ENCODE measurements at places on chromosomes 4 and X.
A peak's percentile ranks its signal among the peaks of the same experiment; 100 is the strongest.

GRCh38 chrX:110755611-110756010 lies 40.0 kb downstream of the CHRDL1 start:
- DNase-seq, result no peak

DNA sequence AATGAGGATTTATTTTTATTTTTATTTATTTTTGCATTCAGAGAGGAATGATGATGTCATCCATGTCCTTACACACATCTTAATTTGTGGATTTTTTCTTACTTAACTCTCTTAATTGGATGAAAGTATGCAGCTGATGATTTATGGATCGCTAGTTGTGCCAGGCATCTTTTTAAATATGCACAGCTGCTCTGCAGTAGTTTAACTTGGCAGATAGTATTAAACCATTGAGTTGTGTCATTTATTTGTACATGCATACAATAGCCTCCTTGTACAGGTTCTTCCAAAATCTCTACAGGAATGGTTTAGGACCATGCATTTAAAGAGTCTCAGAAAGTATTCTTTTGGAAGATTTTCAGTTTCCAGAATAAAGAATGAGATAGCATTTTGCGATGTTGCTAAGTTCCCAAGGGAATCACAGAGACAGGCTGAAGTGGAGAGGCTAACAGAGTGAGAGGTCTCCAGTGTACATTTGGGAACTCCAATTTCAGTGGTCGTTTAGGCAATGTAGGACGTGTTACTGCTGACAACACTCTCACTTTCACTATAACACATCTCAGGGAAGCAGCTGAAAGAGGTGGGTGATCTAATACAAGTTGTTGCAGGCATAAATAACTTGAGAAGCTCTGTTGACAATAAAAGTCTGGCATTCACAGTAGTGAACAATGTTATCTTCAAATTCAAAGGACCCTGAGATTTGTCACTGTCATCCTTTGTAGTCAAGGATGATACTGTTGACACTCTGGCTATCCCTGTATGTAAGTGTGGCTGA lies 49.9 kb upstream of the SCRG1 start:
- DNase-seq, result peak; percentile 8

DNA sequence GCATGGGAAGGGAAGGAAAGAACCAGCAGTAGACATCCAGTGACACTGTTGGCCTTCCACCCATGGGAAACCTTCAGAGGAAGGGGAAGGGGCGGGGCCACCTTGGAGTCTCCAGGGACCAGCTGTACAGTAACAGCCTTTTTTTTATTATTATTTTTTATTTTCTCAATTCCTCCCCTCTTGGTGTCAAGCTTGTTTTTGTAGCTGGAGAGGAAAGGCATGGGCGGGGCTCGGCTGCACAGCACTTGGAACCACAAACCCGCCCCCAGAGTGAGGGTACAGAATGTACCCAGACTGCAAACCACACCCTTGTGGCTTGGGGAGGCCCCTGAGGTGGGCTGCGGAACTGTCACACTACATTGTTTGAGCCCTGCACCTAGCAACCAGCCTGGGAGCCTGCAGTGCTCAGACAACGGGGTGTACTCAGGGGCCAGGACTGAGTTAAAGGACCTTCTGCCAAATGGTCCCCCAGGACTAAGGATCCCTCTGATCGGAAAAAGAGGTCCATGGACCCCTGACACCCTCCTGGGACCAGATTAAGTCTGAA lies 45.7 kb downstream of the PRPS1 start:
- DNase-seq, result peak; percentile 34

DNA sequence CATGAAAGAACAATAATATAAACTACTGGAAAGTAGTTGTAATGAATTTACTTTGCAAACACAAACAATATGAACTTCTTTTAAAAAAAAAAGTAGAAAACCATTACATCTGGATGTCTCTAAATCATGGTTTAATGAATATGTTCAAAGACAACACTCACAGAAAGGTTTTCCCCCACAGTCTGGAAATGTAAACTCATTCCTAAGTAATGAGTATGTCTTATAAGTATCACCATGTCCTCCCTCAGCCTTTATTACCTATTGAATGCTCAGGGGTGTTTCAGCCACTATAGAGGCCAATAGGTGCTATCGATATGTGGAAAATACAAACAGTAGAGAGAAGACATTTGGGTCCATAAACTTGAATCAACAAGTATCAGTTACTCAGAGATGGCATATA lies 186.7 kb downstream of the PALLD start:
- peak; percentile 46 for DNase-seq

- DNase-seq, result peak; percentile 42
Measured at GRCh38 chr4:155900381-155900780, 3.1 kb upstream of the TDO2 start.

DNA sequence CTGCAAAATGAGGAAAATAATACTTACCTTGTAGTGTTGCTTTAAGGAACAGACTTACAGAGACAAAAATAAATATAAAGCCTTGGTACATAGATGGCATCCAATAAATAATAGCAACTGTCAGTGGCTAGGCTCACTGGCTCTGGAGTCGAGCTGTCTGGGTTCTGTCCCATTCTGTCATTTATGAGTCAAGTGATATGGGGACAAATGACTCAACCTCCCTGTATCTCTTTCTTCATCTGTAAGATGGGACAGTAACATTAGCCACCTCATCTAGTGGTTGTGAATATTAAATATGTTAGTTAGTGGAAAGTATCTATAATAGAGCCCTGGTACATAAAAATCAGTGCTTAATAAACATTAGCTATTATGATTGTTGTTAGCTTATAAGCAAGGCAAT lies 16.7 kb upstream of the GATB start:
- DNase-seq, result no peak

DNA sequence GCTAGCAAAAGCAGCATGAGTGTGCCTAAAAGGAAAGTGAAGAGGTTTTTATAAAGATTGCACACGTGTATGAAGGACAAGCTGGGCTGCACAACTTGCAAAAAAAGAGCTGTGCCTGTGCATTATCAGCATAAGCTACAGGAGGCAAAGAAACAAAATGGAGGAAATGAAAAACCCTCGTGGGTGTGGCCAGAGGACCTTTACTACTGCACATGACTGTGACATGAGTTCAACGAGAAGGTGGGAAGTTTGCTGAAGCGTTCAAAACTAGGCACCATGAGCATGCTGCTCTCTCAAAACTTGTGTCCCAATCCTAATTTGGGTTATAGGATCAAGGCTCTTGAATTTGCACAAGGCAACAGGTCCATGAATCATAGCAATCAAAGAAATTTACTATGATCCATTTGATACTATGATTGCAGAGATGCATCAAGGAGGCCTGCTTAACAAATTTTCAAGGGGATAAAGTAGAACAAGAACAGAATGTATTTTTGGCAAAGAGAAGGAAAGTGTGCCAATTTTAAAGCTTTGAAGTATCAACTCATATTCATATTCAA lies 38.1 kb upstream of the CXorf38 start:
- no peak for DNase-seq

- DNase-seq, result no peak
Measured at GRCh38 chrX:79556800-79557199, 189.7 kb upstream of the ITM2A start.

DNA sequence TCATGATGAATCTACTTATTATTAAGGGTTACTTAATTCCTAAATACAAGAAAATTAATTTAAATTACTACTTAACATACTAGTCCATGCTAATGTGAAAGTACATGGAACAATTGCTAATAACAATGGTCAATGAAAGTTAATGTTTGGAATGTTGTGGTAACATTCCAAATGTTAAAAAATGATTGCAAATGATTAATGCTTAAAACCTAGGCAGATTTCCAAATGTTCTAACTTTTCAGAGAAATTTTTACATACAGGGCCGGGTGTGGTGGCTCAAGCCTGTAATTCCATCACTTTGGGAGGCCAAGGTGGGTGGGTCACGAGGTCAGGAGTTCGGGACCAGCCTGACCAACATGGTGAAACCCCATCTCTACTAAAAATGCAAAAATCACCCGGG lies 1851.3 kb upstream of the PCDH7 start:
- no peak for DNase-seq

GRCh38 chrX:9351126-9351525 lies 113.7 kb upstream of the TBL1X start:
- DNase-seq, result no peak

GRCh38 chr4:81523672-81524327 lies 52.1 kb upstream of the RASGEF1B start:
- no peak for DNase-seq

GRCh38 chrX:8971116-8971515 lies 62.8 kb downstream of the FAM9B start:
- peak; percentile 53 for DNase-seq

- peak; percentile 16 for DNase-seq
Measured at GRCh38 chr4:182188622-182189021, 54.6 kb upstream of the TENM3 start.

DNA sequence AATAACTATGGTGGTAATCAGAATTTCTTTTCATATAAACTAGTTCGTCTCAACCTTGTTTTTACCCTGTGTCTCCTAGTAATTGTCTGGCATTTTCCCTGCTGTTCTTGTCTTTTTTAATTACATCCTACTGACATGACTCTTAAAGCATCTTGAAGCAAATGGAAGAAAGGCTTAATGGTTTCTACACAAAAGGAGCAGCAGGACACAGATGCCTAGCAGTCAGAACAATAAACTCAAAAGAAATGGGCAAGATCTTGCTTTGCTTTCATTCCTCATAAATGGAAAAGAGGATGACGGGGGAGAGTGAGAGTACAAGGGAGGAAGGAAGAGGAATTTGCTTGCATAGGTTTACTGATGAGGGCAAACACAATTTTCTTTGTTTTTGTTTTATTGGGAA lies 293.2 kb upstream of the EMCN start:
- no peak for DNase-seq

DNA sequence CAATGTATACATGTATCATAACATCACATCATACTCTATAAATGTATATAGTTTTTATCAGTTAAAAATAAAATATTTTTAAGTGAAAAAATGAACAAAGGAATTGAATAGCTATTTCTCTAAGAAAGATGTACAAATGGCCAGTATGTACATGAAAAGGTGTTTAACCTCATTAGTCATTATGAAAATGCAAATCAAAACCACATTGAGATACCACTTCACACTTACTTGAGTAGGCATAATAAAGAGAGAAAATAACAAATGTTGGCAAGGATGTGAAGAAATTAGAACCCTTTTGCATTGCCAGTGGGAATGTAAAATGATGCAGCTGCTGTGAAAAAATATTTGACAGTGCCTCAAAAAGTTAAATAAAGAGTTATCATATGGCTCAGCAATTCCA lies 95.5 kb downstream of the IRS4 start:
- DNase-seq, result no peak

All from fibroblast of skin of back (primary cell).